ENCODE measurements at places on chromosomes 6 and 20.

DNA sequence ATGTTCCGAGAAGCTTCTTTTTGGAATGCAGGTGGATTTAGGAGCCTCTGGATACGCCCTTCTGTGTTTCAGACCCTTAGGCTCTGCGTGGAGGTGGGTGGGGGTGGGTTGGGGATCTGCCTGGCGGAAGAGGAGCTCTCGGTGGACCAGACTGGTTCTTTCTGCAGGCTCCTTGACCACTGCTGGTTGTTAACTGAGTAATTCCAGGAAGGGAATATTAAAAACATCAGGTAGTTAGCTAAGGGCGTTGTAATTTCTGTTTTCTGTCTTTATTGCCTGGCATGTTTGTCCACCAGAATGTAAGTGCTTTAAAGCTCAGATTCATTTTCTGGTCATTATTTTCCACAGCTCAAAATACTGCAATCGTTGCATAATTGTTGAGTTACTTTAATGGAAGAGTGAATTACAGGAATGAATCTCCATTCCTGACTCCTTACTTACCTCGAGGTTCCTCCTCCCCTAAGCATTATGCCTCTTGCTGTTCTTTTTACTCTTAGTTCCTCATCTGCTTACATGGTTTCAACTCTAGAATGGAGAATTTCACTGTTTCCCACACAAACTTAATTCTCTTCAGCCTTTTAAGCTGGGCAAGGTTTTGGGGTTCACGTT, 5.9 kb downstream of the CDYL start:
- DNase-seq, result no peak

DNA sequence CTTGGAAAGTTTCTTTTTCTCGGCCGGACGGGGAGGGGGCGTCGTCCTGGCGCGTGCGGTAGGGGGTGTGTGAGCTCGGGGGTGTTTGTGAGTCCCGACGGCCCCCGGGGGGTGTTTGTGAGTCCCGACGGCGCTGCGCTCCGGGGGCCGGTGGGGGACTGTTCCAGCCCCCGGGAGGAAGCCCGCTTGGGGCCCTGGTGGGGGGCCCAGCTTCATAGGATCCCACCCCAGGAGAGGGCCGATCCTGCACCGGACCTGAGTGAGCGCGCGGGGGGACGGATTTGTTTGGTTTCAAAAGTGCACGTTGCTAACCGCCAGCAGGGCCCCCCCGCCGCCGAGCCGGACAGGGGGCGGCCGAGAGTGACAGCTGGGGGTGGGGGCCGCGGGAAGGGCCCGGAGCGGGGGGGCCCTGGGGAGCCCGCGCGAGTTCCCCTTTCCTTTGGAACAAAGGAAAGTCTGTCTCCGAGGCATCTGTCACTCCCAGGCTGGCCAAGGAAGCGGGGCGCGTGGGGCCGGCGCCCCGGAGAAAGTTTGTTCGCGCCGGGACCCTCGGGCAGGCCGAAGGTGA, 485 bp downstream of the TGIF2 start:
- DNase-seq, result peak; percentile 47

DNA sequence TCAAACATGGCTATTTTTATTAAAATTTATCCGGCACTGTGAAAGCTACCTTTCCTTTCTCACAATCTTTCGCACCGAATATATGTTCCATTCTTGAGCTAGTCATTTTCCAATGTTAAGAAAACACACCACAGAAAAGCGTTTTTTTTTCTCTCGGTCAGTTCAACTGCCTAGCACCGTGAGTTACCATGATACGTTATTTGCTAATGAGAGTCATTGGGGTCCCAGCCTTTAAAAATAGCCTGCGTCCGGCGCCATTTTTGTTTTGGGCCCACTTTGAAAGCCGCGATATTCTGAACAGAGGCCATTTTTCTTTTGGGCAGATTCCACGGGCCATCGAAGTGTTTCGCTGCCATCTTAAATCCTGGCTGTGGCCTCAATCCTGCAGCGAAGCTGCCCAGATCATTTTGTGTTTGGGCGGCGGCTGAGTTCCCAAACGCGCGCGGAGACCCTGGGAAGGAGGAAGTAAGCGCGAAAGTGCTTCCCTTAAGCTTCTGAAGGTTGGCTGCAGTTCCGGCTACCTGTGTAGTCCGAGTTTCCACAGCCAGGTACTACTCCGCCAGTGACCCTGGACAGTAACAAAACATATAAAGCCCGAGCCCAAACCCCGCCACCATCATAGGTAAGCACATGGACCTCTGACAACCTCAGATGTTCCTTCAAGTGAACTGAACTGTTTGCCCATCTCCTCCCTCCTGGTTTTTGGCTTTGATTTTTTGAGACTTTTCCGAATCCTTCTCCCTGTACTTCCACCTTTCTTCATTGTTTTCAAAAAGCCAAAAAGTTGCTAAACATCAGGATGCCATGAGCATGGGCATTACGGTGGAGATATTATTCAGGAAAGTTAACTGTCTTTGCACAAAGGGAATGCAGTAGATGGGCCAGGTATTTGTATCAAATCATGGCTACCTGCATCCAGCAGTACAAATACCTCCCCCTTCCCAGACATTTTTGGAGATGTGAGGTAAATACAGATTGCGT, at the start of gene SLX4IP:
Gene SLX4IP, plus strand, starts transcription at position 474 of the 981 bp plus-strand sequence. CDS start 22,900 bp downstream, outside the sequence.
- DNase-seq, result peak; percentile 90

DNA sequence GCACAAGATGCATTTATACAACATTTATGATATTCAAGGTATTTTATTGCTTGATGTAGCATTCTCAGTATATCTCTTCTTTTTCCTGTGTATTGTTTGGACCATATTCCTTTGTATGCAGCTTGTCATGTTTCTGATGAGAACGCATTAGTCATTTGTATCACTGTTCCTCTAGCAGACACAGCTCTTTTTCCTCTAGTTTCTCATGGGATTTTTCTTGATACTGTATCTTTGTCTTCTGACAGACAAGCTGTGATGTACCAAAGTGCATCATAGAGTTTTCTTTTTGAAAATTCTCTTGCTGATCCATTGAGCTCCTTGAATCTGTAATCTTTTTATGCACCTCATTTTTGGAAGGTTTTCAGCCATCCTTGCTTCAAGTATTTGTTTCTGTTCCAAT, 140.9 kb downstream of the SLC22A3 start:
- DNase-seq, result no peak

DNA sequence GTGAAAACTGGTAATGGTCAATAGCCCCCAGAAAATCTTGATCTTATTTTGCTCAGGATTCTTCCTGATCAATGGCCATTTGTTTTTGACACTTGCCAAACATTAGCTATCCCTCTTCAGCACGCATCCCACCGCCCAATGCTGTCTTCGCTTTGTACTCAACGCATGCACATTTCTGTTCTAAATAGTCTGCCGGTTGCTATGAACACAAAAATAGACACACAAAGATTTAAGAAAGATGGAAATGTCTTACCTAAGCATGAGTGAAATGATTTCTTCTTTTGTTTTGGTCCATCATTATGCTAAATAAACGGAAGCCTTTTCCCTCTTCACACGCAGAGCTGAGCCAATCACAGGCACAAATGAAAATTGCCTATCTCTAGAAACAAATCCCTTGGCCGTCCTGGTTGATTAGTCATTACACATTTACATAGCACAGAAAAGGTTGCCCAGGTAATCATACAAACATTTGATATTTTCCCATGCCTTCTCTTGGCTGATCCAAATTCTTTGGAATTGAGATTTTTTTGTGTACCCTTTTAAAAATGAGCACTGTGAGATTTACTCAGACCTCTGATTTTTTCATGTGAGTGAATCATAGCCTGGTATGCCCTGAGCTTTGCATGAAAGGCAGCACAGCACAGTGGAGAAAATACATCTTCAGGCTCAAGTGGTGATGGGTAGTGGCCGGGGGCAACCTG, 70.5 kb upstream of the FAM184A start:
- no peak for DNase-seq

DNA sequence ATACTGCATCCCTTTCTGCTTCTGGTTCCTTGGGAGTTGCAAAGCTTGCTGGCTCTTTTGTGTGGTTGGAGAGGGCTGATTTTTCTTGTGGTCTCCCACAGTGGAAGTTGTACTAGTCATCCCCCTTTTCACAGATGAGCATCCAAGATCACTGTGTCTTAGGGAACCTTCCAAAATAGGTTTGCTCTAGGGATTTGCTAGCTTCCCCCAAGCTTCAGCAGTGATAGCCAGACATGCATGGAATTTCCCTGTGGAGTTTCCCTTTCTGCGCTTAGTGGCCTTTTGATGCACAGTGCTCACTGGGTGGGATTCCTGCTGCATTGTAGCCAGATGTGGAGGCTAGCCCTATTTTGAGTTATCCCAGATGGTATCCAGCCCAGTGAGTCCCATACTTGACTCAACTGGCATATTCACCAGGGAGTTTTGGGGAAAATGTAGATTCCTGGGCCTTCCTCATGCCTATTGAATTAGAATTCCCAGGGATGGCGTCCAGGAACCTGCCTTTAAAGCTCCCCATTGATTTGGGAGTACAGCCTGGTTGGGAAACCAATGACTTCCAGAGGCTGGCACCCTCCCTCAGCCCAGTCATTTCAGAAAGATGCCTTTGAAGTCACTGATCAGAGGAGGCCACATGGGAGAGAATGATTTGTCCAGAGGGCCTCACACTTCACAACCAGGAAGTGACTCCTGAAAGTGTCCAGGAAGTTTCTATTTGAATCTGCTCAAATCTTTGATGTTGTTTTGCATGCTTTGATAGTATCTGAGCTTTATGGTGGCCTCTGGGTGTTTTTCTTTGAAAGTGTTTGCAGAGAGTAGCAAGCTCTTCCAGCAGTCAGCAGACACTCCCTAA, 25.9 kb downstream of the PPARD start:
- peak; percentile 66 for DNase-seq

DNA sequence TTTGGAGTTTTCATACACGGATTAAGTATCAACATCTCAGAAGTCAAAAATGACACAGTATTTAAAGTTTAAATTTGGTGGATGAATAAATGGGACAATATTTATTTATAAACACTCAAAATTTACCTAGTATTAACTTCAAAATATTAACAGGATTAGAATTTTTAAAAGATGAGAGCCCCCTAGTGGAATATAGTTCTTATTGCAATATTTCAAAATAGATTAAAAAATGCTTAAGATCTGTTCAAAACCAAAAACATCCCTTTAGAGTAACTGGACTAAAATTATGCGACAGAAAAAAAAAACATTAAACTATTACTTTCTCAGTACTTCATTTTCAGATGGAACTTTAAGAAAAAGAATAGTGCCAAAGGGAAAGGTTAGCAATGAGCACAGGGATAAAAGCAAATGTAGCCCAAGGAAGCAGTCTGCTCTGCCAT, 56.6 kb downstream of the SNX14 start:
- DNase-seq, result no peak

GRCh38 chr20:61449916-61450315, 197.9 kb downstream of the CDH4 start:
- DNase-seq, result no peak

GRCh38 chr20:24376311-24377099, 92.9 kb upstream of the SYNDIG1 start:
- DNase-seq, result no peak

GRCh38 chr6:5762561-5762968, 244.2 kb downstream of the NRN1 start:
- no peak for DNase-seq

DNA sequence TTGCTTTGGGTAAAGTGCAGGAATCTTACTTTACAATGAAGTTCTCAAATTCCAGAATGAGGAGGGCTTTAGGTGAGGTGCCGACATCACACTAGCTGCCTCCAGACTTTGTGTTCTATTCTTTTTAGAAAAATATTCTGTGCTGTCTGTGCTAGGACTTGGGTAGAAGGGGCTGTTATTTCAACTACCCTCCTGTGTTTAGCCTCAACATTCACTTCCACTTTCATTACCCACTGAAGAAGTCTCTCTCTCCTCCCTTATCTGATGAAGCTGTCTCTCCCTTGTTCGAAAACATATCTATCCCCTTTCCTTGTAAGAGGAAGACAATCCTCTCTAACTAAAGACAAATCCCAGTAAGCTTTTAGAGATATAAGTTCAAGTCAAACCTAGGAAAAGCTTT, 25.0 kb upstream of the BRPF3 start:
- no peak for DNase-seq

GRCh38 chr20:45944151-45944964, 9.9 kb downstream of the PCIF1 start:
- DNase-seq, result no peak

DNA sequence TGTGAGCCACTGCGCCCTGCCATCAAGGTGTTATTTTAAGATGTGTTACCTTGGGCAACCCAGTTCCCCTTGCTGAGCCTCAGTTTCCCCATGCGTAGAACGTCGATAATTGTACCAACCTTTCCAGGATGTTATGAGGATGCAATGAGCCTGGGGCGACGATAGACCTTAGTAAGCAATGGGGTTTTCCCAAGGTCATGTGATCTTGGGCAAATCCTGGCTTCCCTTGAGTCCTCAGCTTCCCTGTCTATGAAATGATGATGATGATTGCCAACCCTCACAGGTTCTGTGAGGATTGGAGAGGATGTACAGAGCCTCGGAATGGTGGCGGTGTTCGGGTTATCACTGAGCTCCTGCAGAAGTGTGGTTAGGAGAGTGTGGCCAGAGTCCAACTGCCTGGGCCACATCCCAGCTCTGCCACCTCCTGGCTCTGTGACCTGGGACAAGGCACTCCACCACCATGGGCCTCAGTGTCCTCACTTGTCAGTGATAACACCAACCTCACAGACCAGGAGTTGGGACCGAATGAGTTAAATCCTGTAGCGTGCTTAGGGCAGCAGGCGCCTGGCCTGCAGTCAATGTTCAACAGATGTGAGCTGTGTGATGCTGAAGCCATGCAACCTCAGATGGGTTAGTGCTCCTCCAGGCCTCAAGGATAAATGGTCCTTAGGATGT, 23.4 kb downstream of the SIRPA start:
- DNase-seq, result no peak

DNA sequence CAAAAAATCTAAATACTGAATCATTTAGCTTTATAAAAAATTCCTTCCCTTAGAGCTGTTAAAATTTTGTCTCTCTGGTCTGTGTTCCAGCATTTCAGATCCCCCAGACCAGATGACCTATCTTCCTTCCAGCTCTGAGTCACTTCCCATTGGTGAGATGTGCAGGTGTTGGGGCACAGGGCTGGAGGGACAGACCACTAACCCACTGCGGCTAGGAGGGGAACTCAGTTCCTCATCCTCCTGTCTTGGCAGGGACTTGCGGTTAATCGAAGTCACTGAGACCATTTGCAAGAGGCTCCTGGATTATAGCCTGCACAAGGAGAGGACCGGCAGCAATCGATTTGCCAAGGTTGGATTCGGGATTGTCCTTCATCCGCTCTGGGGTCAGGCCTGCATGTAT, 6.0 kb downstream of the CNPY3 start:
- no peak for DNase-seq

- no peak for DNase-seq
Measured at GRCh38 chr6:106069478-106069877, 16.7 kb upstream of the PRDM1 start.

GRCh38 chr20:49161428-49162152, 26.5 kb downstream of the STAU1 start:
- no peak for DNase-seq

GRCh38 chr6:122428781-122429180, 29.3 kb downstream of the HSF2 start:
- no peak for DNase-seq

- peak; percentile 35 for DNase-seq
Measured at GRCh38 chr6:90160013-90160412, 136.6 kb downstream of the BACH2 start.

Data from COLO829 (cell line).